Kasumi-1 (cell line): ENCODE measurements at places on chromosomes 4 and X.

GRCh38 chr4:88091378-88091777, 67.1 kb downstream of the ABCG2 start:
- DNase-seq: no peak

- no peak for DNase-seq
These were observed 9.5 kb upstream of the QRFPR start for GRCh38 chr4:121390335-121390734.

GRCh38 chr4:74235135-74235534, 73.1 kb upstream of the EPGN start:
- peak; percentile 72 for DNase-seq

DNA sequence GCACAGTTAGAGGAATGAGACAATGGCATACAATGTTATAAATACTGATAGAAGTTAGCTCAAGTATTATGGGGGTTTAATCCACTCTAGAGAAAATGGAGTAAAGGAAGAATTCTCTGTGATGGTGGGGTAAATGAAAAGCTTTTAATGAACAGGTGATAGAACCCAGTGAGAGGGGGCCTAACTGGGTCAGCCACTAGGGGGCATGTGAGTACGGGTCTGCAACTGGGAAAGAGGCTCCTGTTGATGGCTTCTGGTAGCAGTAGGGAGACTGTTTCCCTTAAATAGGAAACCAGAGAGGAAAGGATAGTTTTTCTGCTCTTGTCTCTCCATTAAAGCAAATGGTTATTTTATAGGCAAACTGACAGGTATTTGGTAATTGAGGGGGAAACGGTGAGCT, 132.8 kb upstream of the GPR101 start:
- DNase-seq: peak; percentile 0

DNA sequence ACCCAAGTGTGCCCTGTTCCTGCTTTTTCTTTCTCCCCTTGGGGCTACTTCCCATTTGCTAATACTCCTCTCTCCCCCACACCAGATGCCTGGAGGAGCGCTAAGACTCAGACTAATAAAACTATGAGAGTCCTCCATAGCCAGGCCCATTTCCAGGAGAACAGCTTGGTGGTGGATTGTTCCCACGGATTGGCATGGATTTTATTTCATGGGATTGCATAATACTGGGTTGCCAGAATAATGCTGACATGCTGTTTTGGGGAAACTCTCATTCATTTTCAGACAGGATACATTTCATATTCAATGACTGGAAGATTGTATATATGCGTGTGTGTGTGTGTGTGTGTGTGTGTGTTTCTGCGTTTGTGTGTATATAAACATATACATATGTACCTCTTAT, 447.5 kb upstream of the PITX2 start:
- DNase-seq: no peak

DNA sequence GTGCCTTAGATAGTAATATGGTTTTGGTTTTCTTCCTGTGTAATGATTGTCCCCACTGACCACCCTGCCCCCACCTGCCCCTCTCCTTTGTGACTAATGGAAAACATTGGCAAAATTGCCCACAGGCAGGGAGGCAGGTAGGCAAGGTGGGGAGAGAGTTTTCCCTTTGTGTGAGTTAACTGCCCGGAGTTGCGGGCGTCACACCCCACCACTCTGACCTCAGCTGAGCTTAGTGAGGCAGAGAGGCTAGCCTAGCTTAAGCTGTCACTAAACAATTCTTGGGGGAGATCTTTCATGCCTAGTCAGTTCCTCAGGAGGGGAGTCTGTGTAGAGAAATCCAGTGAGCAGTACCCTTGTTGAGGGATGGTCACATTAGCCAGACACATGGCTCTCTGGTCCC, 245.3 kb downstream of the BCOR start:
- DNase-seq: no peak

DNA sequence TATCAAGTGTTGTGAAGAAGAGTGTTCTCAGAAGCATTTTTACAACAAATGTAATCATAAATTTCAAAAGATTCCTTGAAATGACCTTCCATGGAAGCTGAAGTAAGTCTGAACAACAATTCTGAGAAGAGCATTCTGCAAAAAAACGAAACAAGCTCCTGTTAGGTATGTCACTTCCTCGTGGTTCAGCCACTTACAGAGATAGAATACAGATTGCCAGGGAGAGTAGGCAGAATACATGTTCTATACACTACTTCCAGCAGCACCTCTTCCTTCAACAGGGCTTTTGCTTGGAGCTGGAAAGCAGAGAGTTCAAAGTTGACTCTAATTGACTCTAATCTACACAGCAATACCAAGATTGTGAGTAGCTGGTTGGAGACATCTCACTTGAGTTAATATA, 274.5 kb downstream of the ADGRA3 start:
- DNase-seq: no peak

- no peak for DNase-seq
These were observed 29.4 kb downstream of the FGF5 start for GRCh38 chr4:80295826-80296225.

GRCh38 chrX:71292669-71293365, 8.7 kb upstream of the ITGB1BP2 start:
- no peak for DNase-seq

DNA sequence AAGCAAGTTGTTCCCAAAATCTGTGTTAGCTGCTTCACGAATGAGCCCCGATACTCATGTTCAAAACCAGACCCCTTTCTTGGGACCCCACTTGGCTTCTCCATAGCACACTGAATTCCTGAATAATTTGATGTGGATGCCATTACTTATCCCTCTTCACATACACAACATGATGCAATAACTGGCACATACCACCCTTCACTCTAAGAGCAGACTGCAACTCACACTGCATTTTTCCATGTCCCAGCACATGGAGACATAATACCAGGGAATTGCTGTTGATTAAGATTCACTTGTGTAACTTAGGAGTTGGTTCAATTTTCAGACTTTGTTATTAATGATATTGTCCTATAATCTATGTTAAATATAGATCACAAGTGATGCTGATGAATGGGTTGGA, 213.4 kb downstream of the MAML3 start:
- DNase-seq: no peak

DNA sequence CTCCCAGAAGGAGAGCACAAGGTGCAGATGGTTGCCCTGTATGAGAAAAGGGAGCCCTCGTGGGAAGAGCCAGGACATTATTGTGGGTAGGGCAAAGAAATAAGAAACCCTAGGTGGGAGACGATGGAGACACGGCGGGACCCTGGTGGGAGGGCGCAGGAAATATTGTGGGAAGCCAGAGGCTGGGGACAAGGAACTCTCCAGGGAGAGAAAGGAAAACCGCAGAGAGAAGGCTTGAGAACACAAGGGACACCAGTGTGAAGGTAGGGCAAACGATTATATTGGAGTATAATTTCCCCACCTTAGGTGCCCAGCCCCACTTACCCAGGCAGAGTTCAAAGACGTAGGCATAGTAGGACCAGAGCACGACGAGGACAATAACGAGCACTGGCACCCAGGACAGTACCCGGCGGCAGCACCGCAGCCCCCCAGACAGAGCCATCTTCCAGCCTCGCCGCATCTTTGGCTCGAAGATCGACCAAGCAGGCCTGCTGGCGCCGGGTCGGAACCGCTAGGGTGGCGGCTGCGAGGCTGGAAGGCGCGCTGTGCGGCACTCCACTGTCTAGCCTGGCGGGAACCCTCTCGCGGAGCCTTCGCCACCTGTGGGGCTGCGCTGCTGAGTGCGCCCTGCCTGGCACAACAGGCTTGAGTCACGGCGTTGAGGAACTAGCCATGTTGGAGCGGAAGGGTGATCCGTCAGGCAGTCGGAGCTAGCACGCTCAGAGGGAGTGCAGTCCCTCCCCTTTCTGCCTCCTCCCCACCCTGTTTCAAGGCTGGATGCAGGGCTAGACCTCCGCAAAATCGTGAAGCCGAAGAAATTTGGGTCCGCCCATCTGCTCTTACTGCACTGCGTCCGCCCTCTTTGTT, at the start of gene ZDHHC15:
Gene ZDHHC15 (minus strand): TSS at position 473 of the 867 bp plus-strand sequence. CDS start 13 bp downstream, at position 460.
- no peak for DNase-seq

DNA sequence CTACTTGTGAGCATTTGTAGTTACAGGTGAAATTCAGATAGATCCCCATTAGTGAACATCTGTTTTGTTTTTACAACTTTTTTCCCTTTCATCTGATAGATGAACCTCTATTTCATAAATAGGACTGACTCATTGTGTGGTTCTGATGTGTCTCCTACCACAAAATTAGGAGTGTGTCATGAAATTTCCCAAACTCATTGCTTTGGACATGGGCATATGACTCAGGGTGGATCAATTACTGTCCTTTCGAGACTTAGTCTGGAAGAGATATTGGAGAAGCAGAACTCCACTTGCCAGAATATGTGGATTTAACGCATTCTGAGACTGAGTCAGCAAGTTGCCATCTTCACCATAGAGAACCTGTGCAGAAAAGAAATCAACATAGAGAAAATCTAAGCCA, 53.5 kb upstream of the PCDH10 start:
- no peak for DNase-seq

DNA sequence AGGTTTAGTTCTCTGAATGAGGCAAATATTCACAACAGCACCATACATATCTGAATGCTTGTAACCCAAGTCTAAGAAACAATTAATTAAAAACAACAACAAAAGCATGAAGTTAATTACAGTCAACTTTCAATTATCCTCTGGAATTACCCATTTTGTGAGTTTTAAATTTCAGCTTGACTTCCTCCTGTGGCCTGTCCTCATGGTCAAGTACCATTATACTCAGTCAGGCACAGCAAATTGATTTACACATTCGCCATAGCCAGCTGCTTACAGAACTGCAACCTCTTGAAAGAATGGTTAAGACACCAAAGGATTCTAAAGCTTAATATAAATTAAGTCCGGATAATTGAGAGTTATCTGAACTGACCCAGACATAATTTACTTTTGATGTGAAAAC, 306.5 kb downstream of the CAMK2D start:
- DNase-seq: no peak

GRCh38 chrX:36908801-36909675, 99.1 kb upstream of the FAM47C start:
- peak; percentile 58 for DNase-seq

DNA sequence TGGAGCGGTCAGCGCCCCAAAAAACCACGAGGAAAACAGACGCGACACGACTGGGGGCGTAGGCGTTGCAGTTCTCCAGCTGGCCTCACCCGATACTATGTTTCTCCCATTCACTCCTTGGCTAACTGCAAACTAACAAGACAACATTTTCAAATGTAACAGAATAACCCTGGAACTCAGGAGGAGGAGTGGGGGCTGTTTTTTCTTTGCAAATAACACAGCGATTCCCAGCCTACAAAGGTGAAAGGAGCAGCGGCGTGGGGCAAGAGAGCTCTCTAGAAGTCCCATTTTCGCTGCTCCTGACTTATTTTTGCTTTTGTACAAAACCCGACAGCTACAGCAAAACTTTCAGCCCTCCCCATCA, 1.6 kb downstream of the SOX3 start:
- DNase-seq: no peak

DNA sequence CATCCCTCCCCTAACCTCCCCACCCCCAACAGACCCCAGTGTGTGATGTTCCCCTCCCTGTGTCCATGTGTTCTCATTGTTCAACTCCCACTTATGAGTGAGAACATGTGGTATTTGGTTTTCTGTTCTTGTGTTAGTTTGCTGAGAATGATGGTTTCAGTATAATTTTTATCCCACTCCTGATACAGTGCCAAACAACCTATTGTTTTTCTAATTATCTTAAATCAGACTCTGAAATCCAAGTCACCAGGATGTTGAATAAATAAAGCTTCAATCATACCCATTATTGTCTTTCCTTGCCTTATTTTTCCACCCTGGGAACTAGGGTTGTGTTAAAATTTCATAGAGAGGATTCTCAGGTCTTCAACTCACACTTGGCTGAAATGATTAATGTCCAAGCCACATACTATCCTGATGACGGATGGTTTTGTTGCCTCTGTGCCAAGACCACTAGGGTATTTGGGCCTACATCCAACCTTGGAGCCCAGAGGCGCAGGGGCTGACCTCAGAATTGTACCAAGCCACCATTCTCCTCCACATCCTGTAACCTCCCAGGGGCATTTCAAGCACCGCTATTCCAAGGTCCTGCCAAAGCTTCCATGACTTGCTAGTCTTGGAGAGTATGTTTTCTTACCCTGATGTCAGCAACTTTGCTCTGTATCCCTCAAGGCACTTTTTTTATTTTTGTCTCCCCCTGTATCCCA, 332.4 kb downstream of the ARHGAP24 start:
- no peak for DNase-seq

DNA sequence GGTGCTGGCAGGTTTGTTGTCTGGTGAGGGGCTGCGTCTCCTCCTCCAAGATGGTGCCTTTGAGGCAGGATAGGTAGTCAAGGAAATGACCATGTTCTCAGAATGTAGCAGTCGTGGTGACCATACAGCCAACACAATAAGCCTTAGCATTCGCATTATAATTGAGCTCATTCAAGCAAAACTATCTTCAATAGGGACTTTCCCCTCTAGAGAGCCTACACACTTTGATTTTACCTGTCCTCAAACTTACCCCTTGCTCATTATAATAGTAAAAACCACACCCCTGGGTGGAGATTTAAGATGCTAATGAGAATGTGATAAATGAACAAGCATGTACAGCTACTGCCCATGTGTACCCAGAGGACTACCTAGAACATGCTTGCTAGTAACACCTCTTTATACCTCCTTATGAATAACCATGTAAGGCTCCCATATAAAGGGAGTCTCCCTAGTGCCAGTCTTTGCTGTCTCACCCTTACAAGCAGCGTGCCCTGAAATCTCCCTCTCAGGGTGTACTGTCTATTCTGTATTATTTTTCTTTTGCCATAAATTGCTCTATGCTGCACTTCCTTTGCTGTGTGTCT, 48.2 kb downstream of the FGFBP1 start:
- no peak for DNase-seq

DNA sequence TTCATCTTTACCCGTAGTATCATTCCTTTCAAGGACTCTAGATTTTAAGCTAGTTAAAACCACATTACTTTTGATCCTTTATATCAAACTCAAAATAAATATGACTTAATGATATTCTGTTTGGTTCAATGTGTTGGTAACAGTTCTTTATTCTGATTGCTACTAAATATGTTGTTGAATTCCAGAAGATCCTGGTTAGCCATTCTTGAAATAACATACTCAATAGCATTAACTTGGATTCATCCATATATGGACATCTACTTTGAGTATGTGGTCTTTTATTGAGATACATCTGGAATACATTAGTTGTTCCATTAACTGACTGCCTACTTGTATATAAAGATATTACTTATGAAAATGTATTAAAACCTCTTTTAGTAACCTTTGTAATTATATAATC, 27.5 kb upstream of the PCDH18 start:
- DNase-seq: no peak

DNA sequence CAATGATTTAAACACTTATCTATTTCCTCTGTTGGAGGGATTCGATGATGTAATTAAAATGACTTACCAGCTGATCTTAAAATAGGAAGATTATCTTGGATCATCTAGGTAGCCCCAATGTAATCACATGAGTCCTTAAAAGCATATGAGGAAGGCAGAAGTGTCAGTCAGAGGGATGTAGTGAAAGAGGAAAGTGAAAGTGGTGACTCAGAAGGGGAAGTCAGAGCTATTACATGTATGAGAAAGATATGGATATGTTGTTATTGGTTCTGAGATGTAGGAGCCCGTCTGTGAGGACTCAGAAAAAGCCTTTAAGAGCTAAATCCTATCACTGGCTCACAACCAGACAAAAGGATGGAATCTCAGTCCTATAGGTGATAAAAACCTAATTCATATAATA, 456.4 kb downstream of the DACH2 start:
- peak; percentile 70 for DNase-seq
